ENCODE measurements at places on chromosomes 7 and 10.

- DNase-seq, result no peak
Measured at GRCh38 chr7:75808106-75808505, 5.5 kb downstream of the CCL24 start.

- DNase-seq, result no peak
Measured at GRCh38 chr10:48731654-48732053, 47.0 kb downstream of the WDFY4 start.

- DNase-seq, result no peak
Measured at GRCh38 chr7:31020161-31020560, 31.9 kb upstream of the ADCYAP1R1 start.

GRCh38 chr7:87600130-87601124 lies at the start of gene ABCB1:
ABCB1 (minus strand) TSS chr7:87600884; CDS start chr7:87600184, 700 bp downstream.
- DNase-seq, result peak; percentile 56

DNA sequence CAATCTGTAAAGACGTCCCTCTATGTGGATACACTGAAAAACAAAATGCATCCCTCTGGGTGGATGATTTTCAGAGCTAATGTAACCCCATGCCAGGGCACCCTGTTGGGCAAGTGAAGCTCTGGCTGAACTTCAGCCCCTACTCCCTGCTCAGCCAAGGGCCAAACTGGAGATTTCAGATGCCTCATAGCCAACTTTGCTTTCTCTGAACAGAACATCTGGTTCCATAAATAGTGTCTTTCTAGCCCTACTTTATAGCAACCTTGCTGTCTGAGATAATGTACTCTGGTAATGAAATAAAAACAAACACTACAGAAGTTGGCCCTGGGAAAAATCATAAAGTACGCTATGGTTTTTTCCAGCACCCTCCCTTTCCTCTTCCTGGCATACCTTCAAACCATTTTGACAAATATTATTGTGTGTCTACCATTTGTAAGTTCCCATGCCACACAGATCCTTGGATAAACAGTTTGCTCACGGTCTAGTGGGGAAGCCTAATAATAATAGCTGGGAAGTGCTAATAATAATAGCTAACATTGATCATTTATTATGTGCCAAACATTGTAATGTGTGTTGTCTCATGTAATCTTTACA lies 3.4 kb downstream of the ENTPD1 start:
- DNase-seq, result no peak

DNA sequence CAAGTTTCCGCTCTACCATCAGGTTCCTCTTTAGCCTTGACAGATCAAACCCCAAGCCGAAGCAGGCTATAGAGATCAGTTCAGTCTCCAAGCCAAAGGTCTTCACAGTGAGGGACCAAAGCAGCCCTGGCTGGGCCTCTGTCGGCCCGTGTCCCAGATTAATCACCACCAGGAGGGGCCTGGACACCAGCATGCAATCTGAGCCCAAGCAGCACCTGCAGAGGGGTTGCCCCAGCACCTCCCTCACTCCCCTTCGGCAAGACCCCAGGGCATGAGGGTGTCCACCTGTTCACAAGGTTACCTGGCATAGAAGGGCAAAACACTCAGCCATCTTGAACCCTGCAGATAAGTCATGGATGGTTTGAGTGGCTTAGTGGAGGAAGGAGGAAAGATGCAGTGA lies 36.0 kb downstream of the FBXW4 start:
- DNase-seq, result no peak

- DNase-seq, result no peak
Measured at GRCh38 chr7:87300756-87301155, 44.7 kb upstream of the CROT start.

- no peak for DNase-seq
Measured at GRCh38 chr10:5595591-5595990, 70.8 kb downstream of the ASB13 start.
